ENCODE measurements at places on chromosomes 16 and 17.

- no peak for DNase-seq
These were observed 20.6 kb downstream of the BLMH start for GRCh38 chr17:30271102-30271501.

- no peak for DNase-seq
These were observed 170.2 kb downstream of the TOX3 start for GRCh38 chr16:52376676-52377280.

DNA sequence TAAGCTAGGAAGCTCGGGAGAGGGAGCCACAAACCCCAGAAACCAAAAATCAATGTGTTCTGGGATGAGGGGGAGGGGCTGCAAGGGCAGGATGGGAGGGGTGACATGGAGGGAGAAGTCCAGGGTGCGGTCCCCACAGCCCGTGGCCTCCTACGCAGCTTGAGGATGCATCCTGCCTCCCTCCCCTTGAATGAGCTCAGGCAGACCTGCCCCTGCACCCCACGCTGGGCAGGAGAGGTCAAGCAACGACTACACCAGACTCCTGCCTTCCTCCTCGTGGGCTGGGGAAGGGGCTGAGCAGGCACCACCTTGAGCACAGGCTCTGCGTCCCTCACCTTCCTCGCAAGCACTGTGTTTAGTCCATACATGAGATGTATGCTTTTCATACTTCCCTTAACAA is 3.9 kb downstream of the ANKRD13B start:
- DNase-seq: no peak

GRCh38 chr16:59042301-59042700 is 308.2 kb upstream of the GOT2 start:
- DNase-seq: no peak

- DNase-seq: no peak
These were observed 75.9 kb downstream of the CES1 start for GRCh38 chr16:55756963-55757362.

DNA sequence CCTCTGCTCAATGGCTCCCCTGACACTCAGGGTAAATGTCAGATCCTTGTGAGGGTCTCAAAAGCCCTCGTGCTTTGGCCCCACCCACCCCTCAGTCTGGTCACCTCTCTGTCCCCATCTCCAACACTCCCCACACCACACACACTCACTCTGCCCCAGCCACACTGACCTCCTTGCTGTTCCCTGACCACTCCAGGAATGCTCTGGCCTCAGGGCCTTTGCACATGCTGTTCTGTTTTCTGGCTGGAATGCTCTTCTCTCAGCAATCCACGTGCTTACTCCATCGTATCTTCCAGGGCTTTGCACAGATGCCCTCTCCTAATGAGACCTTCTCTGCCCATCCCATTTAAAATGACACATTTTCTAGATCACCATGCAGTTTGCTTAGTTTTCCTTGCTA is 28.2 kb downstream of the GAS7 start:
- no peak for DNase-seq

- DNase-seq: no peak
These were observed 2.2 kb downstream of the SNN start for GRCh38 chr16:11670171-11671131.

- no peak for DNase-seq
These were observed at the start of gene ABCA8 for GRCh38 chr17:68955181-68955841. Gene ABCA8, minus strand, starts transcription at chr17:68955392. Its CDS starts 13,358 bp downstream, at chr17:68942034.

- no peak for DNase-seq
These were observed 3.3 kb downstream of the GRN start for GRCh38 chr17:44348234-44348987.

DNA sequence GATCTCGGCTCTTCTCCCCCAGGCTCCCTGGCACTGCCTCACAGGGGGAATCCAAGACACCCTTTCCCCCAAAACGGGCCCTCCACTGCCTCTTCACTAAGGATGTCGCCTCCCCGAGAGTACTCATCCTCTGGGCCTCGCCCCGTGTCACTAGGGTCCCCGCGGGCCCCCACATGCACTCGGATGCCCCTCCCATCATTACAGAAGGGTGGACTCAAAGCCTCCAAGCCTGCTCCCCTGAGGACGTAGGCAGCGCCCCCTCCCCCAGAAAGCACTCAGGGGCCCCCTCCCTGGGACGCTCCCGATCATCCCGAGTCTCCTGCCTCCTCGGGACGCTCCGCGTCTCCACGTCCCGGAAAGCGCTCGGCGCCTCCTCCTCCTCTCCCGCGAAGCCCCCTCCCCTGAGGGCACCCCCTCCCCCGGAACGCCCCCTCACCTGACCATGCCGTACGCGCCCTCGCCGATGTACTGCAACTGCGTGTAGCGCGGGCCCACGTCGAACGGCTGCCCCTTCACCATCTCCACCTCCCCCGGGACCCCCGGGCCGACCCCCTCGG is 338 bp downstream of the MAPK3 start:
- DNase-seq: no peak

GRCh38 chr17:13984956-13985355 is 84.3 kb upstream of the COX10 start:
- DNase-seq: no peak

DNA sequence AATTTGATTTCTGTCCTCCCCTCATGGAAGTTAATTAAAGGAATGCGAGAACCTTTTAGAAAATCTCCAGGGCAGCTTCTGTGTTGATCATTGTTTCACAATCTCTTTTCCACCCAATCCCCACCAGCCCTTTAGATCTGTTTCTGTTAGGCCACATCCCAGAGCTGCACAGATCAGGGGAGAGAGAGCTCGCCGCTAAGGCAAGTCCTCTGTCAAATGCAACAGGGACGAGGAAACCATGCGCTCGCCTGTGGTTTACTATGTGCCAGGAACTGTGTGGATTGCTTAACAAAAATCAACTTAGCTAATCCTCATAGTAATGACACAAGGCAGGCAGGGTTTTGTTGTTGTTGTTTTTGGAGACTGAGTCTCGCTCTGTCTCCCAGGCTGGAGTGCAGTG is 115.4 kb downstream of the SALL1 start:
- DNase-seq: no peak

DNA sequence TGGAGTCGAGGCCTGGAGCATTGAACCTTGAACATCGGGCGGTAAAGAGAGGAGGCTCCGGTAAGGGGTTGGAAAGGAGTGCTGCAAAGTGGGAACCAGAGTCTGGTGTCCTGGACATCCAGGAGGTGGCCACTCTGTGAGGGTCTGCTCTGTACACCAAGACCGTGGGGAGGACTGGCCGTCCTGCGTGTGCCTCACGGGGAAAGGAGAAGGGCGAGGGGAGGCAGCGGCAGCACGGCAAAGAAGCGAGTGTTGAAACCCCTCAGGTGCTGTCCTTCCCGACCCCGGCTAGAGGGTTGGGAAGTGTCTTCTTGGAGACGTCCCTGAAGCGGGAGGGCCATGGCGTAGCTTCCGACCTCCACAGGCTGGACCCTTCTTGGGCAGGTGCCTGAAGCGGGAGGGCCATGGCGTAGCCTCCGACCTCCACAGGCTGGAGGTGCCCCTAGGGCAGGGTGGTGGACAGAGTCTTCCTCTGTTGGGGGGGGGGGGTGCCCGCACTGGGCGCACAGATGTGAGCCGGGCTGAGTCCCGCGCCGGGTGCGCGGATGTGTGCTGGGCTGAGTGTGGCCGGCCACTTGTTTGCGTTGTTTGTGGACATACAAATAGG is 42.0 kb downstream of the FOXK2 start:
- no peak for DNase-seq

- DNase-seq: no peak
These were observed 8.3 kb downstream of the TANGO6 start for GRCh38 chr16:68851601-68852000.

DNA sequence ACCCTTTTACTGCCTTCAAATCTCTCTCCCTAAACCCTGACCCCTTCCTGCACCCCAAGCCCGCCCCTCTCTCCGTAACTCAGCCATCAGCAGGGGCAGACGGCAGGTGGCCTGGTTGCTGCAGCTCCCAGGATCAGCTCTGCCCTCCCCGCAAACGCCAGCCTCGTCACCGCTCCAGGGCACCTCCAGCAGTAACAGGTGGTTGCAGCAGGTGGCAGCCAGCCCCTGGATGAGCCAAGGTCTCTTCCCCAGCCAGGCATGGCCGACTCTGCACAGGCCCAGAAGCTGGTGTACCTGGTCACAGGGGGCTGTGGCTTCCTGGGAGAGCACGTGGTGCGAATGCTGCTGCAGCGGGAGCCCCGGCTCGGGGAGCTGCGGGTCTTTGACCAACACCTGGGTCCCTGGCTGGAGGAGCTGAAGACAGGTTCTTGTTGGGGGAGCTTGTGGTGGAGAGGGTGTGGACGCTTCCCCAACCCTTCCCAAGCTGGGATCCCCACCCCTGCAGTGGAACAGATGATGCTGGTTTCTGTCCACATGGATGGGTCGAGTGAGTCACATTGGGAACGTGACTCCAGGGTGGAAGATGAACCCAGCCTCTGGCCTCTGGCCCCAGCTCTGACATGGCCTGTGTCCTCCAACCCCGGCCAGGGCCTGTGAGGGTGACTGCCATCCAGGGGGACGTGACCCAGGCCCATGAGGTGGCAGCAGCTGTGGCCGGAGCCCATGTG is 558 bp downstream of the HSD3B7 start:
- DNase-seq: no peak

GRCh38 chr16:1993731-1994131 is 4.0 kb downstream of the SYNGR3 start:
- no peak for DNase-seq

DNA sequence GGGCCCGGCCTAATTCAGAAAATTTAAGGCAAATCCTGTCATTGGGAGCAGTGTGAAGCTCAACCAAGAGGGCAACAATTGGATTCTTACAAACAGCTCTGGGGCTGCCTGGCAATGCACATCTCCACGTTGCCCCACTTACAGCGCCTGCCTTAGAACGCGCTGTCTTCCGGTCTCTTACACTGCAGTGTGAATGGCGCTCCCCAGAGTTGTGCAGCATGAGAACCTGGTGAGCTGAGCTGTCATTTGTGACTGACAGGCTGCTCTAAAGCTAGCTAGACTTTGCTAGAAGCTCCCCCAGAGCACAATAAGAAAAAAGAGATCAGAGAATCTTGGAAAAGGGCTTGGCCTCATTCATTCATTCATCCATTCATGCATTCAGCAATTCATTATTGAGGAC is 64.5 kb upstream of the PLCG2 start:
- no peak for DNase-seq

GRCh38 chr16:8375232-8375587 is 215.1 kb downstream of the TMEM114 start:
- DNase-seq: no peak

GRCh38 chr17:5705876-5706576 is 121.7 kb upstream of the NLRP1 start:
- DNase-seq: no peak

DNA sequence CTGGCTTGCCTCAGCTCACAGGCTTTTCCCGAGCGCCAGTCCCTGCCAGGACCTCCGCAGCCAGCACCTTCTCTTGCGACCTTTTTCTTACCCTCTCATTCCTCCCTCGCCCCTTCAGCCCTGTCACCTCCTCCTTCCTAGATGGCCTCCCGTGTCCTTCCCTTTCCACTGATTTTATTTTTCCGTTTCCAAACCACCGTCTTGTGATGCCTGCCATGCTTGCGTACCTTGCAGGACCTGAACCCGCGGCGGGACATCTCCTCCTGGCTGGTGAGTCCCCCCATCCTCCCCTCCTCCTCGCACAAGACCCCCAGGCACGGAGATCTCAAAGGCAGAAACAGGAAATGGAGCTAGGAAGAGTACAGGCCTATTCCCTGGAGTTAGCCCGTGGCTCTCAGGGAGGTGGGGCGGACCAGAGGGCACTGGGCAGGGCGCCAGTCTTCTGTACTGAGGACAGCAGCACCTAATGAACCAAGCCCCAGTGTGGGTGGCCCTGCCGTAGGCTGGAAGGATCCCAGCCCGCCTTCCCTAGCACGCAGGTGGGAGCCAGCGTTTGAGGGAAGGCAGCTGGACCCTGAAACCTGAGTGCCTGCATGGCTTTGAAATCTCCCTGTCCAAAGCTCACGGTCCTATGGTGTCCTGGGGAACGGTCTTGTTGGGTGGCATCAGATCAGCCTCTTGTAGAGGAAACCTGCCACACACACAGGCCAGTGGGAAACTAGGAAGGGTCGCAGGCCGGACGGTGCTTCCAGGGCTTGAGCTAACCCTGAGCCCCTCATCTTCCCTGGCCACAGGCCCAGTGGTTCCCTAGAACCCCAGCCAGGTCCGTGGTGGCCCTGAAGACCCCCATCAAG is 612 bp downstream of the CISD3 start:
- DNase-seq: no peak

- DNase-seq: peak; percentile 28
These were observed 12.2 kb upstream of the BEAN1 start for GRCh38 chr16:66414891-66415290.

DNA sequence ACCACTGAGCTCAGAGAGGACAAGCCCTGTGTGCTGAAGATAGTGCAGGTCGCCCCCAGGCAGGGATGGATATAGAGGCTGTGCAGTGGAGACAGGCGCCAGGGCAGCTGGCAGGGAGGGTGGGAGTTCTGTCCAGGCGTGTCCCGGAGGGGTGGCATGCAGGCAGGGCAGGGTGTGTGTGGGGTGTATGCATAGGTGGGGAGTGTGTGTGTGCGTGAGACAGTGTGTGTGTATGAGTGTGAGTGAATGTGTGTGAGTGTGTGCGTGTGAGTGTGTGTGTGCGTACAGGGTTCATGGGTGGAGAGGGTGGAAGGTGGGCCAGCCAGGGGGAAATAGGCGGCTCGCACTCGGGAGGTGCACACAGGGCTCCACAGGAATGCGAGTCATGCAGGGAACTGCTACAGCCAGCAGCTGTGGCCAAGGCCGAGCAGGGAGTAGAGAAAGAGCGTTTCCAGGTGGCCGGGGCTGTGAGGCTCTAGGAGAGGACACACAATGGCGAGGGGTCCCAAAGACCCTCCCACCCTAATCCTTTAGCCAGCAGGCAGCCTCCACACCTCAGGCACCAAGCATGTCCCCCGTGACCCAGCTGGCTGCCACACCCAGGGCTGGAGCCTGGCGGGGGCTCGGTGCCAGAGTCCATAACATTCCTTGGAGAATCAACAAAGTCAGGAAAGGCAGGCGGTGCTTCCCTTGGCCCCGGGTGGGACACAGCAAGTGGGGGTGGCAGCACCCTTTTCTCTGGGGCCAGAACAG is 4.6 kb downstream of the PLCD3 start:
- DNase-seq: no peak

DNA sequence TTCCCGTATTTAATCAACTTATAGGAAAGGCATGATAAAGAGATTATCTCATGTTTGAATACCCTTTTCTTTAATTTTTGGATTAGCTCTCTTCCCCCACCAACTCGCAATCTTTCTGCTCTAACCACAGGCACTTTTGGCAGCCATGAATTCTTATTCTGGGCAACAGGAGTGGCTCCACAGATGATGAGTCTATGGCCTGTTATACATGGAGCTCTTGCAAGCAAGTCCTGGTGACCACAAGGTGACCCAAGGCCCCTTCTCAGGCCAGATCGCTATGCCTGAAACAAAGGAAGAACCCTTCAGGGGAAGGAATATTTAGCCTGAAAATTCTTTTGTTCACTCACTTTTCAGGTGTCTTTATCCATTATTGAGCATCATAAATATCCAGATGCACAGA is 10.8 kb upstream of the ZNF267 start:
- no peak for DNase-seq
